ENCODE measurements at places on chromosomes 1 and 21. TPM values are rescaled to one million over a fixed set of nuclear protein-coding genes. Genes with fewer than 3 reads are reported as not detected.
A peak's percentile ranks its signal among the peaks of the same experiment; 100 is the strongest.

- no peaks in the 10 kb centered on the region for H3K36me3 ChIP-seq
- no peak overlapping the region for H3K27ac ChIP-seq
Measured at GRCh38 chr21:36550761-36551160, 70.8 kb upstream of the CLDN14 start.

The LAD1 gene
- total RNA-seq: not detected

The TBX19 gene
- 2.6 TPM for total RNA-seq

GRCh38 chr21:27536319-27536718, 569.4 kb upstream of the ADAMTS5 start:
- no peaks in the 10 kb centered on the region for H3K36me3 ChIP-seq
- no peak for DNase-seq
- H3K27ac ChIP-seq: no peak overlapping the region
- H3K27me3 ChIP-seq: no peaks in the 10 kb centered on the region
- H3K4me1 ChIP-seq: no peaks in the 10 kb centered on the region

The NBPF10 gene
- total RNA-seq: 1.4 TPM

DNA sequence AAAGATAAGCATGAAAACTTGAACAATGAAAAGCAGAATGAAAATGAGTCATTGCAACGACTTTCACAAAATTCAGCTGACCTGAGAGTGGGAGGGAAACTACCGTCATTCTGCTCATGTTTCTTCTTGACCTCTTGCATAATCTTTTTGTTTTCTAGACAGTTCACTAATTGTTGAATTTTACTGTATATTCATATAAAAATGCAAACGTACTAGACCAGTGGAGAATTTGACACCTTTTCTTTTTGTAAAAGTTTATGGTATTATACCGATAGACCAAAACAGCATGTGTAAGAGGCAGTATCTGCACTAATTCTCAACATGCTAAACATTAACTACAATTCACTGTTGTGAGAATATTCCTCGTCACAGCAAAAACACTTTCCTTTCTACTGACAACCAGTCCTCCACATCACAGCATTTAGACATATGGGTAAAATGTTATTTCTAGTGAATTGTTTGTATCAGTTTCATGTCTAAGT, 137.8 kb downstream of the GREM2 start:
- no peaks in the 10 kb centered on the region for H3K4me1 ChIP-seq
- H3K36me3 ChIP-seq: no peaks in the 10 kb centered on the region
- no peak for DNase-seq
- H3K4me3 ChIP-seq: no peak overlapping the region
- H3K27ac ChIP-seq: no peak overlapping the region
- peaks cover 3% of the 10 kb centered on the region for H3K27me3 ChIP-seq

DNA sequence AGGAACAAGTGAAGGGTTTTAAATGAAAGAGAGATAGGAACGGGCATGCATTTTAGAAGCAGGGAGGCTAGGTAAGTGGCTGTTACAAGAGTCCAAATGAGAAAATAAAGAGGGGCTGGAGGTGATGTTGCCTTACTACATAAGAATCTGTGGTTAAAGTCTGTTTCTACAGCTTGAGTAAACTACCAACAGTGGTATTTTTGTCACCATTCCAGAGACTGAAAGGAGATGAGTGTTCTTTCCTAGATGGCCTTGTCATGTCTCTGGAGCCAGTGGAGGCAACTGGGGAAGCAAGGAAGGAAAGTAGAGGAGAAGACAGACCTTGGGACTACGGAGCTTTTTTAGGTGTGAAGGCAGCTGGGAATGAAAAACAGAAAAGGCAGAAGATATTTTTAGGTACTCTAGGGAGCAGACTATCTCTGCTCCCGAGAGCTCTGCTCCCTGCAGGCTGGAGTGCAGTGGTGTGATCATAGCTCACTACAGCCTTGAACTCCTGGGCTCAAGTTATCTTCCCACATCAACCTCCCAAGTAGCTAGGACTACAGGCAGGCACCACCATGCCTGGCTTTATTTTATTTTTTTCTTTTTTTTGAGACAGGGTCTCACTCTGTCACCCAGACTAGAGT, 12.2 kb downstream of the HDAC1 start:
- no peak overlapping the region for H3K27ac ChIP-seq
- H3K36me3 ChIP-seq: peaks cover 56% of the 10 kb centered on the region
- H3K27me3 ChIP-seq: no peaks in the 10 kb centered on the region

DNA sequence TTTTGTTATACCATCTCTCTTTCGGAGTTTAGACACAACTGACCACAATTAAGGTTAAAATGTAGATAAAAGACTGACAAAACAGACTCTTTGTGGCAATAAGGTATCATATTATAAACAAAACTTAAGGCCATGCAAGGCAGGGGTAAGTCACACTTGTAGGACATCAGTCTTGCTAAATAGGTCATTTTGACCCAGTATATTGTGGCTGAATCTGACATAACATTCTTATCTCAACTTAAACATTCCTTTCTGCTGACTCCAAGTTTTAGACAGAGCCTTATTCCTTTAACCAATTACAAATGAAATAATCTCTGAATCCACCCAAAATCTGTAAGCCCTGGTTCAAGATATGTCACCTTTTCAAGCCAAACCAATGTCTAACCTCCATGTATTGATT, 733.4 kb upstream of the B3GALT2 start:
- no peak overlapping the region for H3K4me3 ChIP-seq
- DNase-seq: no peak
- H3K27me3 ChIP-seq: no peaks in the 10 kb centered on the region
- H3K36me3 ChIP-seq: no peaks in the 10 kb centered on the region

The KCNH1 gene
- total RNA-seq: not detected

DNA sequence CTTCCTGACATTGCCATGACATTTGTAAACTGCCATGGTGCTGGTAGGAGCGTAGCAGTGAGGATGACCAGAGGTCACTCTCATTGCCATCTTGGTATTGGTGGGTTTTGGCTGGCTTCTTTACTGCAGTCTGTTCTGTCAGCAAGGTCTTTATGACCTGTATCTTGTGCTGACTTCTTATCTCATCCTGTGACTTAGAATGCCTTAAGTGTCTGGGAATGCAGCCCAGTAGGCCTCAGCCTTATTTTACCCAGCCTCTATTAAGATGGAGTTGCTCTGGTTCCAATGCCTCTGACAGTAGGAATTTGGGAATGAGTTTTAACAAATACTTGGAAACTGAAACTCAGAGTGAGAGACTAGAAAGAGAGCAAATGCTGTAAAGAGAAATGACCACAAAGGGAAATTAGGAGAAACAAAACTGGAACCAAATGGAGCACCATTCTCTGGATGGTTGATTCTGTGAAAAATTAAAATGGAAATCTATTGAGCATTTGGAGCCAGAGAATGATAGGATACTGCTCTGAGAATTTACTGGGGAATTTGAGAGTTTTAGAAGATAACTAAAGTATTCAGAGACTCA, 50.1 kb upstream of the RHOU start:
- no peaks in the 10 kb centered on the region for H3K4me1 ChIP-seq
- no peak overlapping the region for H3K4me3 ChIP-seq
- peaks cover 20% of the 10 kb centered on the region for H3K27me3 ChIP-seq
- no peaks in the 10 kb centered on the region for H3K36me3 ChIP-seq

GRCh38 chr1:53377438-53377841, 49.6 kb upstream of the LRP8 start:
- H3K4me1 ChIP-seq: no peaks in the 10 kb centered on the region
- no peaks in the 10 kb centered on the region for H3K36me3 ChIP-seq
- peaks cover 8% of the 10 kb centered on the region for H3K27me3 ChIP-seq
- H3K27ac ChIP-seq: no peak overlapping the region

GRCh38 chr1:19554090-19554489, 68.8 kb upstream of the CAPZB start:
- peaks cover 7% of the 10 kb centered on the region for H3K4me1 ChIP-seq
- no peak overlapping the region for H3K4me3 ChIP-seq
- H3K36me3 ChIP-seq: no peaks in the 10 kb centered on the region
- H3K27me3 ChIP-seq: peaks cover 7% of the 10 kb centered on the region
- no peak overlapping the region for H3K27ac ChIP-seq
- DNase-seq: no peak

The ERMAP gene
- 4.5 TPM for total RNA-seq

GRCh38 chr1:32992489-32993323, 28.1 kb upstream of the RNF19B start:
- no peak overlapping the region for H3K4me3 ChIP-seq
- no peaks in the 10 kb centered on the region for H3K27me3 ChIP-seq
- peaks cover 43% of the 10 kb centered on the region for H3K4me1 ChIP-seq
- peak; percentile 87 for DNase-seq
- no peaks in the 10 kb centered on the region for H3K36me3 ChIP-seq
- H3K27ac ChIP-seq: peak overlapping the region; percentile 79

DNA sequence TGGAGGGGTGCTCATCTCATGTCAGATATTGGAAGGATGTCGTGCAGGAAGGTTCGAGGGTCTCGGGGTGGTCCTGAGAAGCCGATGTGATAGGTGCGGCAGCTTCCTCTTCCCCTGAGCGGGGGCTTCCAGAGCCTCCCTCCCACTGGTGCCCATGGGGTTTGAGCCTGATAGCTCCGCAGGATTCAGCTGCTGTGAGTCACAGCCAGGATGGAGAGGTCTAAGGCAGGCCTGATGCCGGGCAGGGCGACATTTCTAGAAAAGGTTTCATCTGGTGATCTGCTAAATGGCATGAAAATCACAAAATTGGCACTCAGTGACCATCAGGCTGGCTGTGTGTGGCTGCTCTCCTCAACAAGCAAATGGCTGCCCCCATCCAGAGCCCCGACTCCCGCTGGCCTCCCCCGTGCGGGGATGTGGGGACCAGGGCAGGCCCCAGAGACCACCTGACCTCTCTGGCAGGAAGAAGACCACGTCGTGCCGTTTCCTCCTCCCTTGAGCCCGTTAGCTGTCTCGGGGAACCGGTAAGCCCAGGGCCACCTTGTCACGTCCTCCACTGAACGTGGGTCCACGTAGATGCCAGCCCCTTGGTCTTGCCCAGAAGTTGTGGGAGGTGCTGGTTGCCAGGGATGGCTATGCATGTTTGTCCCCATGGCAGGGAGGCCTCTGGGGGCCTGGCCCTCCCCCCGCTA, 66.1 kb downstream of the SKI start:
- peaks cover 98% of the 10 kb centered on the region for H3K4me1 ChIP-seq
- no peak for DNase-seq
- peaks cover 8% of the 10 kb centered on the region for H3K36me3 ChIP-seq
- no peak overlapping the region for H3K4me3 ChIP-seq
- H3K27me3 ChIP-seq: no peaks in the 10 kb centered on the region

DNA sequence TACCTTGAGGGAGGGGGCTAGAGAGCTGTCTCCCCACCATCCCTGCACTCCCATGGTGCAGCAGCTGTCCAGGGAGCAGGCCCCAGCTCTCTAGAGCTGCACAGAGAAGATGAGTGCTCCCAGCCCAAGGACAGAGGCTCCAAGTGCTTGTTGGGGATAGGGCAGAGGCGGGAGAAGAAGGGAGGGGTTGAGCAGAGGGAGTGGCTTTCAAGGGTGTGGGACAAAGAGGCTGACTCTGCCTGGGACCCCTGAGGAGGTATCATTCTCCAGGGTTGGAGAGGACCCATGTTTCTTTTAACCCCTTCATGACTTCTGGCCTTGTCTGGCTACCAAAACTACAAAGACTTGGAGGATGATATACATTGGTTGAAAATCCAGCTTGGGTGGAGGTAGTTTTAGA, 14.6 kb downstream of the FOXD2 start:
- H3K27me3 ChIP-seq: peaks cover 54% of the 10 kb centered on the region
- H3K4me3 ChIP-seq: no peak overlapping the region

DNA sequence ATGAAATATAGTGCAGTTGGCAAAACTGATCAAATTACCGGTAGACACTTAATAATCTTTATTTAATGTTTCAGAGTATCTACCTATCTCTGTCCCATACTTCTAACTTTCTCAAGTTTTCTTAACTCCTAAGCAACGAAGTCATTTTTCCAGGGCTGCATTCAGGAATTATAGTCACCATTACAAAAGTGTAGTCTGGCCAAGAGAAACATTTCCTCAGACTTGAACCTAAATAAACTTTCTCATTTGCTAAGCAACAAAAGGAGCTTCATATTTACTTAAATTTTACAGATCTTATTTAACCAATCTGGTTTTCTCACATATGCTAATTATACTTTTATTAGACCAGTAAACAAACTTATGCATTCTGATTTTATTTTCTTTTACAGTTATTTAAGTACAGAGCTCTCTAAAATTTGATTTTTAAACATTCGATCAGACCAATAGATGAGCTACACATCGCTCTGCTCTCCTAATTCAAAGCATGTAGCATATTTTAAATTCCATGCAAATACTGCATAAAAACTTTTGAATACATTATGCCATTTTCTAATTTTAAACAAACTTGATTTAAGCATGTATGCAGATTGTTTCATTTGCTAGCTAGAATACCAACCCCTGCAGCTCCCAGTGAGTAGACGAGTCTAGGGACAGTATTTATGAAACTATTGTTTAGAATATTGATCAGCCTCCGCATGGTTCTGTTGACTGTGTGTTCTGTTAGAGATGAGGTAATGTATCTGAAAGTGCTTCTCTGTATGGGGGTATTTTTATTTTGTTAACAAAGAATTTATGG, 201.4 kb downstream of the CHRM3 start:
- H3K4me3 ChIP-seq: no peak overlapping the region
- H3K4me1 ChIP-seq: peaks cover 9% of the 10 kb centered on the region
- no peaks in the 10 kb centered on the region for H3K27me3 ChIP-seq

- no peaks in the 10 kb centered on the region for H3K27me3 ChIP-seq
- H3K4me1 ChIP-seq: no peaks in the 10 kb centered on the region
- no peak for DNase-seq
Measured at GRCh38 chr1:3410142-3410925, 44.1 kb upstream of the ARHGEF16 start.

GRCh38 chr1:2276803-2277580, 48.9 kb downstream of the SKI start:
- no peak for DNase-seq
- H3K36me3 ChIP-seq: peaks cover 11% of the 10 kb centered on the region
- H3K4me1 ChIP-seq: peaks cover 55% of the 10 kb centered on the region
- H3K27me3 ChIP-seq: no peaks in the 10 kb centered on the region
- H3K4me3 ChIP-seq: no peak overlapping the region

The PAQR7 gene
- 3.9 TPM for total RNA-seq

The CDK18 gene
- total RNA-seq: 5.9 TPM

The TLCD4 gene
- total RNA-seq: 0.19 TPM

DNA sequence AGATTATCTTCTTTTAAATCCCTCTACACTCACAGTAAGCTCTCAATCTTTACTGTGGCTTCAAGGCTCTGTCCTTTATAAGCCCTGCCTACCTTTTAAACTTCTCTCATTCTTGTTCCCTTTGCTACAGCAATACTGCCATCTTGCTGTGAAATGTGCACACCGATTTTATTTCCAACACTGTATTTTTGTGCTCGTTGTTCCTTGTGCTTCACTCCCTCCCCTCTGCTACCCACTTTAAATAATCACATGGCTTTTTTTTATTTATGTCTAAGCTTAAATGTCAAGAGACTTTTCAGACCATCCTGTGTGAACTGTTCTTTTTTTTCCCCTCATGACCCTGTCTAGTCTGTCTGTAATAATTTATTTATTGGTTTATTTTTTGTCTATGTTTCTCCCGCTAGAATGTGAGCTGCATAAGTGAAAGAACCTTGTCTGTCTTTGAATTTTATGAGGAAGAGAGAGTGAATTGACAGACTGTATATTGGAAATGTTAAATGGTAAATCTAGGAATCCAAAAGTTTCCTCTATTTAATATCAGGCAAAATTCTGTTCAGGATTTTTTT, 45.7 kb downstream of the ABCD3 start:
- H3K27me3 ChIP-seq: no peaks in the 10 kb centered on the region
- H3K27ac ChIP-seq: no peak overlapping the region
- H3K36me3 ChIP-seq: peaks cover 31% of the 10 kb centered on the region
- no peak overlapping the region for H3K4me3 ChIP-seq

- DNase-seq: no peak
- no peak overlapping the region for H3K27ac ChIP-seq
Measured at GRCh38 chr1:172246521-172247390, 173.7 kb upstream of the C1orf105 start.

All from activated CD4-positive, alpha-beta T cell treated with anti-CD3 and anti-CD28 coated beads for 36 hours (primary cell).